ENCODE measurements at places on chromosomes 3 and 15.

GRCh38 chr15:33722005-33722672 lies 246.2 kb upstream of the CHRM5 start:
- DNase-seq = no peak

GRCh38 chr3:139476348-139476747 lies at the start of gene RBP2:
RBP2 (minus strand) TSS chr3:139476516; CDS start chr3:139476459, 57 bp downstream.
- no peak for DNase-seq

- DNase-seq = no peak
Measured at GRCh38 chr3:171890398-171890797, 47.2 kb downstream of the TMEM212 start.

GRCh38 chr15:50117431-50118027 lies 1.5 kb downstream of the ATP8B4 start:
- DNase-seq = no peak

DNA sequence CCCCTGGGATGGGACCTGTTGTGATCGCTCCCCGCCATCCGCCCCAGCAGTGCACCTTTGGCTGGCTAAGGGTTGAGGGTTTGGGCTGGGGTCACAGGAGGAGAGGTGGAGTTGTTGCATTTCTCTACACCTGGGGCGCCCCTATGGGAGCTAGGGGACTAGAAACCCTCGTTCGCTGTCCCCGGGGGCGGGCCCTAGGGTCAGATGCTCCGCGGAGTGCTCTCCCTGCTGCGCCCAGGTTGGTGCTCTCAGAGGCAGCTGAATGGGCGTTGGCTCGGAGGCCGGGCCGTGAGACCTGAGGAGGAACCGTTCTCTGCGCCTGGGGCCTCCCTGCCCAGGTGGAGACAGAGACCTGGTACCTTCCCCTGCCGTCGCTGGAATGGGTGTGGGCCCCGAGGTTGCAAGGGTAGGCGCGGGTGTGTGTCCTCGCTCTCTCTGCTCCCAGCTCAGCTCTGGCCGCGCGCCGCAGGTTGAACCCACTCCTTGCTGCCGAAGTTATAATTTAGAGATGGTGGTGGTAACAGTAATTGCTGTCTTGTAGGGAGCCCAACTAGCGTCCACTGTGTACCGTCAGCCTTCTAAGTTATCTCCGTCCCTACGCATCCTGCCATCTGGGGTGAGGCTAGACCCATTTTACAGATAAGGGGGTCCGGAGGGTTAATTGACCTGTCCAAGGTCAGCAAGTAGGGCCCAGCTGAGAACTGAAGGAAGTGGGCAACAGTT lies 965 bp downstream of the FLNB start:
- peak; percentile 29 for DNase-seq

GRCh38 chr3:72591522-72592421 lies 256.5 kb downstream of the SHQ1 start:
- DNase-seq = no peak

DNA sequence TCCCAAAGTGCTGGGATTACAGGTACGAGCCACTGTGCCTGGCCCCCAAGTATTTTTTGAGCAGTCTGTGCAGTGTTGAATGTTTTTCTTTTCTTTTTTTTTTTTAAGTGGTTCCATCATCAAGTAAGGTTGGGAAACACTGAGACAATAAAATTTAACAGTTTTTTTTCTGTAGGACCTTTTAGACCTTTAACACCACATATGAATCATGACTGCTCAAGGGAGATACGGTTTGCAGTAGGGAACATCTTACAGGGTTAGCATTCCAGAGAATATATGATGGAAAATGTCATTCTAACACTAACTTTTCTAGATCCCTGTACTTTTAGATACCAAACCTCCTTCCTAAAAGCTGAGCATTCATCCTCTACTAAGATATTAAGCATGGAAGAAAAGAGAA lies 41.7 kb downstream of the SNX4 start:
- no peak for DNase-seq

GRCh38 chr3:127608362-127608718 lies 10.1 kb downstream of the MCM2 start:
- no peak for DNase-seq

DNA sequence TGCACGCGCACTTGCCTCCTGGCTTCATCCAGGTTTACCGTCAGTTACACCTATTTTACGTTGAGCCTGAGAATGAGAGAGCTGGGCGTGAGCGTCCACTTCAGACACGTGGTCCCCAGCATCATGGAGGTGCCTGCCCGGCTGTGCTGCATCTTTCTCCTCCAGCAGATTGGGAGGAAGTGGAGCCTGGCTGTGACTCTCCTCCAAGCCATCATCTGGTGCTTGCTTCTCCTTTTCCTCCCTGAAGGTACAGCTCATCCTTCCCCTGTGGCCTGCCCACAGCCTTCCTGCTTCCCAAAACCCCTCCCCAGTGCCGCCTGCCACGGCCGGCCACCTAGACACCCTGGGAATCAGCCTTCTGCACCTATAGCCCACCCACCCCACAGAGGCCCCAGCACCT lies 31.6 kb downstream of the SLC22A14 start:
- no peak for DNase-seq

GRCh38 chr3:128879991-128880390 lies 571 bp downstream of the ACAD9 start:
- no peak for DNase-seq

- no peak for DNase-seq
Measured at GRCh38 chr3:152595975-152596821, 238.7 kb upstream of the P2RY1 start.

- no peak for DNase-seq
Measured at GRCh38 chr15:39095218-39095879, 485.5 kb upstream of the THBS1 start.

GRCh38 chr15:73424506-73424905 lies 18.5 kb upstream of the REC114 start:
- DNase-seq = no peak

GRCh38 chr15:70559265-70560239 lies 203.8 kb downstream of the UACA start:
- DNase-seq = peak; percentile 57

- DNase-seq = no peak
Measured at GRCh38 chr3:156489462-156489911, 65.4 kb downstream of the SSR3 start.

- no peak for DNase-seq
Measured at GRCh38 chr15:91946581-91947292, 93.2 kb downstream of the SLCO3A1 start.

Data from activated CD4-positive, alpha-beta T cell treated with anti-CD3 and anti-CD28 coated beads for 4 hours (primary cell).